Stimulated activated CD4-positive, alpha-beta T cell treated with anti-CD3 and anti-CD28 coated beads, Interleukin-15, amount 100 ng/mL, for 48 hours (primary cell): ENCODE measurements at places on chromosomes 12 and 14.

- DNase-seq: no peak
Observed at GRCh38 chr14:71645656-71646055, 286.6 kb upstream of the RGS6 start.

GRCh38 chr12:95715177-95715576, 75.4 kb downstream of the NTN4 start:
- no peak for DNase-seq

DNA sequence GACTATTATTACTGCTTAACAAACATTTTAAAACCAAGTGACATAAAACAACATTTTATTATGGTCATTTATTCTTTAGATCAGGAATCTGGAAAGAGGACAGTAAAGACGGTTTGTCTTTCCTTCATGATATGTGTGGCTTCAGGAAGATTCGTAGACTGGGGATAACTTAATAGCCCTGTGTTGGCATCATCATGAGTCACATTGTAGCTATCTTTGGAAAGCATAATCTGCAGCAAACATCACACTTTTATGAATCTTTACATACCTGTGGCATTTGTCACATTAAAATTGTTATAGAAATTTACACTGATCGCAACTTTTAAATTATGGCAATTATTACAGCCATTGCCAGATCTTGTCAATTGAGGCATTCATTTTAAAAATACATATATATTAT, 397.1 kb downstream of the NOVA1 start:
- no peak for DNase-seq

GRCh38 chr12:57621497-57622292, 10.5 kb downstream of the ARHGEF25 start:
- DNase-seq: peak; percentile 44

GRCh38 chr14:24192933-24193332, 2.3 kb downstream of the TM9SF1 start:
- no peak for DNase-seq

DNA sequence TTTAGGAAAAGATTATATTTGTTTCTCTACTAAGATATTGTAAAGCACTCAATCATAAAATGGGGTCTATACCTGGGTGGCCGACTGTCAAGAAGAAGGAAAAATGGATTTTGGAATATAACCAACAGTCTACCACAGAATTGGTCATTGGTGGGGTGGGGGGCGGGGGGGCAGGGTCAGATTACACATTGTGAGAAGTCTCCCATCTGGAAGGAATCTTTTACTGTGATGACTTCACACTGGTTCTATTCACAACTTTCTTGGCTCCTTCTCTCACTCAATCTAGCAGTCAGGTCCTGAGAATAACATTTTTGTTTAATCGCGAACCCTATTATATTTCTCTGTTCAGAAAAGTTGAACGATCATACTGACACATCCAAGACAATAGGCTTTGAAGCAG, 8.7 kb upstream of the CLEC4E start:
- no peak for DNase-seq

- DNase-seq: no peak
Observed at GRCh38 chr12:18148961-18149360, 59.0 kb upstream of the RERGL start.

DNA sequence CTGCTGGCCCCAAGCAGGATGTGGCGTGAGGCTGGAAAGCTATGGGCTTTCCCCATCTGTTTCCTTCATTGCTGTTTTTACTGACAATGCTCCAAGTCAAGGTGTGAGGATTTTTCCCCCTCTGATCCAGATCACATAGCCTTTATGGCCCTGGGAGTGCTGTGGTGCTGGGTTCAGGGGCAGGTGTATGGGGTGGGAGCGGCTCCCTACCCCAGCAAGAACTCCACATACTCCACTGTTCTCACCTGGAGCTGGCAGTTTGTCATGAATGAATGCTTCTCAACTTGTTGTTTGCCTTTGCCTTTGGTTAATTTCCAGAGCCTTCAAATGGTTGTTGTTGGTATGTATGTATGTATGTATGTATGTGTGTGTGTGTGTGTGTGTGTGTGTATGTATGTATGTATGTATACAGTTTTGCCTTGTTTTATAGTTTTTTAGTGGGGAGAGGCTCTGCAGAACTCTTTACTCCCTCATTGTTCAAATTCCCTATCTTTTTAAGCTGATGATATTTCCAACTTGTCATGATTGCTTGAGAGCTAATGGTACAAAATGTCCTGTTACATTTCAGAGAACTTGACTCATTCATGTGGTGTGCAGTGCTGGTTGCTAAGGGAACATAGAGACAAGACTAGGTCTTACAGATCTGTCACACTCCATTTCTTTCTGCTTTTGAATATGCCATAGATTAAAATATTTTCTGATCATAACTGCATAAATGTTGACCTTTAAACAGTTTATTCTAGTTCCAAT, 36.6 kb upstream of the ASPG start:
- no peak for DNase-seq

DNA sequence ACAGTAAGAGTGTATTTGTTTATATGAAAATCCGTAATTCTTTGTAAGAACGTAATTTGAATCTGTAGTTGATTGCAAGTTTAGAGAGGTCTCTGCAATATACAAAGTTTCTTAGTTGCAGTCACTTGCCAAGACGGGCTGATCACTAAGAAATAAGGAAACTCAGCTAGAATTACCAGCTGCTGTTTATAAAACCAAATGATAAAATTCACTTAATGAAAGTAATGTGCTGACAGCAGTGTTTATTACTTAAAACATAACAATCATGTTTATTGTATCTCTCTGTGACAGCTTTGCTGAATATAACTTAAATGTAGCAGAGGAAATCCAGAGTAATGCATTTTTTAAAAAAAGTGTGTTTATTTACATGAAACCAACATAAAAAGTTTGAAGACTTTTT, 31.2 kb downstream of the SRGAP1 start:
- no peak for DNase-seq

DNA sequence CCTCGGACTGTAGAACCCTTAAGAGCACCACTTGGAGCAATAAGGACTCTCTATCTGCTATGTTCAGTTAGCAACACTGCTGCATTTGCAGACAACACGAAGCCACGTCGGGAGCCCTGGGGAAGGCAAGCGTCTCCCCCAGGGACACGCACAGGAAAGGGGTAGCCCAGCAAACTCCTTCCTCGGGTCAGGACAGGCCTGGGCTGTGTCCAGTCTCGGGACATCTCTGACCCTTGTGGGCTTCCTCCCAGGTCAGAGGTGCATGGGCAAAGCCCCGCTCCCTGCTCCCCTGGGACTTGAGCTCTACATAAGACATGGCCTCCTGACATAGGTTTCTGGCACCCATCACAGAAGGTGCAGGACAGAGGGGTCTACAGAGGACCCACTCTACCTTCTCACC, 119.5 kb downstream of the PIWIL1 start:
- no peak for DNase-seq

DNA sequence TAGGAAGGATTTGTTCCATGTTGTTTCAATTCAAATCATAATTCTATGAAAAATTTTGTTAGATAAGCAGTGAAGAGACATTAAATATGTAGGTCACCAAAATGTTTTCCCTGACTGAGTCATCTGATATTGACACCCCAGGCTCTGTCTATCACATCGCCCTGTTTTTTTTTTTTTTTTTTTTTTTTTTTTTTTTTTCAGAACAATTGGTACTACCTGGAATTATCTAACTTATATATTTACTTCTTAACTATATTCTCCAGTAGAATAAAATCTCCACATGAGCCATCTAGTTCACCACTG, 97.8 kb upstream of the KRAS start:
- no peak for DNase-seq

DNA sequence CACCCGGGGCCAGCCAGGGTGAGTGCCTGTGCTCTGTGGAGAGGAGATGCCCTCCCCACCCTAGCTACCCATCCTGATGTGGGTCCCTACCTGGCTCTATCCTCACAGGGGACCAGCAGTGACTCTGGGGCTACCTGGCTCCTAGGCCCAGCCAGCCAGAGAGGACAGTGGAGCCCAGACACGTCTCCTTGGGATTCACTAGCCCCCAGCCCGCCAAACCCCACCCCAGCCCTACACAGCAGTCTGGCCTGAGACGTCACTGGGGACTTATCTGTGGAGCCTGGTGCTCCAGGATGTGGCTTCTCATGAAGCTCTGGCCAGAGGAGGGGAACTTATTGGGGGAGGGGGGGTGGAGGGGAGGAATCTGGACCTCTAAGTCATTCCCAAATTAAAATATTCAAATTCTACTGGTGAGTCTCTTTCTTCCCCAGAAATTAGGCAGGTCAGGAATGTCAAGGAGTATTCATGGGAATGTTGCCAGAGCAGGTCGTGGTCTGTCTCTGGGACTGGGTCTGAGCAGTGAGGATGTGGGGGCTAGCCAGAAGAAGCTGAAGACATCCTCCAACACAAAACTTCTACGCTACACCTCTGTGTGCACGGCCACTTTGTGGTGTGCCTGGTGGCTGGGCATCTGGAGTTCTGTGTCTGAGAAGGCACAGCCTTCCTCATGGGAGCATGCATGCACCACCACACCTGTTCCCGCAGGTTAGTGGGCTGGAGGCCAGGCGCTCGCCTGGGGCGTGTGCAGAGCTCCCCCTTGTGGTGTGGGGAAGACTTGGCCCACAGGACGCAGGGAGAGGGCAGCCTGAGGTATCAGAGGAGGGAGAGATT, 2.7 kb downstream of the CMTM5 start:
- peak; percentile 59 for DNase-seq

DNA sequence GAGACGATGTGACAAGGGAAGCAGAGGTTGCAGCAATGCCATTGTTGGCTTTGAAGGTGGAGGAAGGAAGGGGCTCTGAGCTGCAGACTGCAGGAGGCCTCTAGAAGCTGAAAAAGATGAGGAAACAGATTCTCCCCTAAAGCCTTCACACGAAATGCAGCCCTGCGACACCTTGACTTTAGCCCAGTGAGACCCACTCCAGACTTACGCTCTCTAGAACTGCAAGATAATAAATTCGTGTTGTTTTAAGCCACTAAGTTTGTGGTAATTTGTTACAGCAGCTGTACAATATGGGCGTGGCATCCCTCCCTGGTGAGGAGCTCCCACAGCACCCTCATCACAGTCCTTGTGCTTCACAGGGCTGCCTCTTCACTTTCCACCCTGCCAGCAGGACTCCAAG, 53.2 kb downstream of the GOLGA5 start:
- no peak for DNase-seq

DNA sequence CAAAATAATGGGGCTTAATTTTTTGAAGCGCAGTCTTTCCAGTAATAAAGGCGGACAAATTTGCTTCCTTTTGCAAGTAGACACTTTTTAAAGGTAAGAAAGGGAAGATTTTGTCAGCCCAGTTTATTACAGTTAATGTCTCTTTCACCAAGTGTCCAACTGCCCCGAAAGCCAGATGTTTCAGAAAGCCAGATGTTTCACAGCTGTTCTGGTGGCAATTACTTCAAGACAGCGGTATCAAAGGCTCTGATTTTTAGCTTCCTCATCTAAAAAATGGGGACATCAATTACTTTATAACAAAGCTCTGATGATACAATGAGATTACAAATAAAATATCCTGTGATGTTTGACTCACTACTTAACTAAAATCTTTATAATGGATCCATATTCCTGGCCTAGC, 1.0 kb downstream of the WBP11 start:
- no peak for DNase-seq

DNA sequence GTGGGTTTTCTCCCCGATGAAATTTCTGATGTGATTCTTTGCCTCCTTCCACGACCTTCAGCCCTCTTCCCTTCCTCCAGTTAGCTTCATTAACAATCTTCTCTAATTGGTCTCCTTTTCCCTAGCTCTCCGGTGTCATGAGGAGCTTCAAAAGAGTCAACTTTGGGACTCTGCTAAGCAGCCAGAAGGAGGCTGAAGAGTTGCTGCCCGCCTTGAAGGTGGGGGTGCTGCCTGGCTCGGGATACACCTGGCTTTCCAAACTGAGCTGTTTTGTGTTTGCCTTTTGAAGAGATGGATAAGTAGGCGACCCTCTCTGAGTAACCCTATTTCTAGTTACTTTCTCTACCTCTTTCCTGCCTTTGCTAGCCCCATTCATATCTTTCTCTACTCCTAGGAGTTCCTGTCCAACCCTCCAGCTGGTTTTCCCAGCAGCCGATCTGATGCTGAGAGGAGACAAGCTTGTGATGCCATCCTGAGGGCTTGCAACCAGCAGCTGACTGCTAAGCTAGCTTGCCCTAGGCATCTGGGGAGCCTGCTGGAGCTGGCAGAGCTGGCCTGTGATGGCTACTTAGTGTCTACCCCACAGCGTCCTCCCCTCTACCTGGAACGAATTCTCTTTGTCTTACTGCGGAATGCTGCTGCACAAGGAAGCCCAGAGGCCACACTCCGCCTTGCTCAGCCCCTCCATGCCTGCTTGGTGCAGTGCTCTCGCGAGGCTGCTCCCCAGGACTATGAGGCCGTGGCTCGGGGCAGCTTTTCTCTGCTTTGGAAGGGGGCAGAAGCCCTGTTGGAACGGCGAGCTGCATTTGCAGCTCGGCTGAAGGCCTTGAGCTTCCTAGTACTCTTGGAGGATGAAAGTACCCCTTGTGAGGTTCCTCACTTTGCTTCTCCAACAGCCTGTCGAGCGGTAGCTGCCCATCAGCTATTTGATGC, 797 bp downstream of the ESPL1 start:
- DNase-seq: no peak

DNA sequence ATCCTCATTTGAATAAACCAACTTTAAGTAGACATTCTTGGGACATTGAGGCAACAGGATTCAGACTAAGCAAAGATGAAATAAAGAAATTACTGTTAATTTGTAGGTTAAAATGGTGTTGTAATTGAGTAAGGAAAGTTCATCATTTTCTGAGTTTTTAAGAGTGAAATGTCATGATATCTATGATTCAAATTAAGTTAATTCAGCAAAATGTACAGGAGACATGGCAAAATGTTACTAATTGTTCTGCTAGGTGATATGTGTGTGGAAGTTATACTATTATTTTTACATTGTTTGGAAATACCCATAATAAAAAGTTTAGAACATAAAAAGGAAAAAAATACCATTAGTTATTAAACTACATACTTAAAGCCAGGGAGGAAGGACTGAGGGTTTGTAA, 55.0 kb upstream of the EGLN3 start:
- no peak for DNase-seq

DNA sequence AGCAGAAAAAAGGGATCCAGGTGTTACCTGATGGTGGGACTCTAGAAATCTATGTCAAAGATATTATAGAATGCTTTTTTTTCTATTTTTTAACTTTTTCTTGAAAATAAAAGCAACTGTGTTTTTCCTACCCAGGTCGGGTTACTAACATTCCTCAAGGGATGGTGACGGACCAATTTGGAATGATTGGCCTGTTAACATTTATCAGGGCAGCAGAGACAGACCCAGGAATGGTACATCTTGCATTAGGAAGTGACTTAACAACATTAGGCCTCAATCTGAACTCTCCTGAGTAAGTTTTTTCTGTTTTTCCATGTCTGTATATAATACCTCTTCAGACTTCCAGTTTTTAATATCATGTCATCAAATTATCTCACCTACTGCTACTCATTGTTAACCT, 27.6 kb upstream of the KCNMB4 start:
- no peak for DNase-seq

DNA sequence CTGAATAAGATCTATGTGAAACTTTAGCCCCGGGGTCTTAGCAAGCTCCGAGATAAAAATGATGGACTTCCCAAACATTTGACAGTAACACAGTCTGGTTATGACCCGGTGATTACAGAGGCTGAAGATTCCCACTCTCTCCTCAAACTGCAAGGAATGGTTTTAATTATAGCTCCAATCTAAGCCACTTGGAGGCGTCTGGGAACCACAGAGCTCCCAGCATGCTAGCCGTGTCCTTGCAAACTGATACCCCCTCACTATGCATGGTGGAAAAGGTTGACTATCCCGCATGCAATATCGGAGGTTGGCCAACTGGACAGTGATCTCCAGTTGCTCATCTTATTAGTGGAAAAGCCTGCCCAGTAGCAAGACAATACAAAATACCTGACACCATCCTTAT, 76.5 kb upstream of the GRIN2B start:
- no peak for DNase-seq
